ENCODE measurements at places on chromosomes 7 and 10. TPM values are rescaled to one million over a fixed set of nuclear protein-coding genes. Genes with fewer than 3 reads are reported as not detected.
A peak's percentile ranks its signal among the peaks of the same experiment; 100 is the strongest.

- H3K27me3 ChIP-seq: no peaks in the 10 kb centered on the region
- peak overlapping the region; percentile 70 for H3K27ac ChIP-seq
- peaks cover 3% of the 10 kb centered on the region for H3K36me3 ChIP-seq
- peaks cover 47% of the 10 kb centered on the region for H3K4me1 ChIP-seq
Measured at GRCh38 chr7:924541-925231, 29.8 kb downstream of the ADAP1 start.

DNA sequence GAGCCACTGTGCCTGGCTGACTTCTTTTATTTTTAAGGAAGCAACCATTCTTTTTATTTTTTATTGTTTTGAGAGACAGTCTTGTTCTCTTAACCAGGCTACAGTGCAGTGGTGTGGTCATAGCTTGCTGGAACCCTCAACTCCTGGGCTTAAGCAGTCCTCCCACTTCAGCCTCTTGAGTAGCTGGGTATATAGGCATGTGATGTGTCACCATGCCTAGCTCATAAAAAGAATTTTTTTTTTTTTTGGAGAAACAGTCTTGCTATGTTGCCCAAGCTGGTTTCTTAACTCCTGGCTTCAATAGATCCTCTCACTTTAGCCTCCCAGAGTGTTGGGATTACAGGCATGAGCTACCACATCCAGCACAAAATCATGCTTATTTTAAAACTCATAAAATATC lies 5.8 kb downstream of the MCU start:
- no peaks in the 10 kb centered on the region for H3K36me3 ChIP-seq
- DNase-seq: no peak
- no peaks in the 10 kb centered on the region for H3K27me3 ChIP-seq
- peaks cover 25% of the 10 kb centered on the region for H3K4me1 ChIP-seq
- H3K27ac ChIP-seq: no peak overlapping the region

- peaks cover 44% of the 10 kb centered on the region for H3K27me3 ChIP-seq
- H3K36me3 ChIP-seq: no peaks in the 10 kb centered on the region
- peaks cover 9% of the 10 kb centered on the region for H3K4me1 ChIP-seq
Measured at GRCh38 chr10:75395066-75395931, 6.3 kb downstream of the ZNF503 start.

NKX6-2 gene
- total RNA-seq: not detected

- no peak for DNase-seq
- H3K27me3 ChIP-seq: no peaks in the 10 kb centered on the region
- H3K36me3 ChIP-seq: no peaks in the 10 kb centered on the region
- no peak overlapping the region for H3K4me3 ChIP-seq
Measured at GRCh38 chr10:121057269-121057668, 206.1 kb downstream of the WDR11 start.

DNA sequence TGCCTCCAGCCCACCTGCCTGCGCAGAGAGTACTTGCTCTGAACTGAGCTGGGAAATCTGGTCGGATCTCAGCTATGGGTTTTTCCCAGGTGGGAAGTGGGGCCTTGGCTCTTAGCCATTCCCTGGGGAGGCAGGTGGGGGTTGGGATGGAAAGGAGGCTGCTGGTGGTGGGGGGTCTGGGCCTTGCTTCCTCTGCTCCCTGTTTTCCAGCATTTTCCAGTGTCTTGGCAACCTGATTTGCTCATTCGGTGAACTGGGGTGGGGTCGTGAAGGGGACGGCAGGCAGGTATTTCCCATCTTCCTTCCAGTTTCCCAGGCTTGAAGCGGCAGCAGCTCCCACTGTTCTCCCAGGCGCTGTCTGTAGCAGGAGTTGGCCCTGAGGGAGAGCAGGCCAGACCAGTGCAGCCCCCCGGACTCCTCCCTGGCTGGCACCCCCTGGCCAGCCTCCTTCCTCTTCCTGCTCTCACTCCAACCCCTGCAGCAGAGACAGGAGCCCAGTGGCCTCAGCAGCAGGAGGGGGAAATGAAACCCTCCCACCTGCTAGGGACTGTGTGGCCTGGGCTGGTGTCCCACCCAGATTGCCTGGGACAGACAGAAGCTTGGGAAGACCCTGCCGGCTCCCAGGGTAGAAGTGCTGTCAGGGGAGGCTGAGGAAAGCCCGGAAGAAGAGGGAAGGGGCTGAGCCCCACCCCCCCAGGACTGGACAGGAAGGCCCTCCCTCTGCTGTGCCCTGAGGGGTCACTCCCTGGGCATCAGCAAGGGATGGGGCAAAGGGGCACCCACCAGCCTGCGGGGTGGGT lies 6.6 kb downstream of the TRIM8 start:
- no peaks in the 10 kb centered on the region for H3K27me3 ChIP-seq
- H3K27ac ChIP-seq: peak overlapping the region; percentile 94
- peak overlapping the region; percentile 41 for H3K4me3 ChIP-seq
- H3K36me3 ChIP-seq: peaks cover 31% of the 10 kb centered on the region
- peaks cover 73% of the 10 kb centered on the region for H3K4me1 ChIP-seq

GRCh38 chr7:128136215-128136597 lies 104.9 kb upstream of the LEP start:
- peaks cover 12% of the 10 kb centered on the region for H3K4me1 ChIP-seq
- peaks cover 31% of the 10 kb centered on the region for H3K27me3 ChIP-seq
- H3K36me3 ChIP-seq: no peaks in the 10 kb centered on the region
- no peak for DNase-seq

DNA sequence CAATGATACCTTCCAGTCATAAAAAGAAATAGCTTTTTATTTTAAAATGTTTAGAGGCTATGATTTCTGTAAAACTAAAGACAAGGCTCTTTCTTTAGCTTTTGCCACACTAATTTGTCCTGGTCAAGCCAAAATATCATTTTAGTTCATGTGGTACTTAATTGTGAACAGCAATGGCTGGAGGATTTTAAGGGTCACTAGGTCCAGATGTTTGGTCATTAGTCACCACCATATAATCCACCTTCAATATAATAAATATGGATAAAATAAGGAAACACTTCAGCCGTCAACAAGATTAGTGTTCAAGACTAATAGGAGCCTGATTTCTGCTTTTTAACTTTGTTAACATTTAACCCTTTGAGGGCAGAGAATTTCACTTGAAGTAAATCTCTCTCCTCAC lies 50.0 kb upstream of the HGF start:
- no peaks in the 10 kb centered on the region for H3K36me3 ChIP-seq
- DNase-seq: no peak
- H3K27me3 ChIP-seq: no peaks in the 10 kb centered on the region
- no peak overlapping the region for H3K27ac ChIP-seq

- no peaks in the 10 kb centered on the region for H3K36me3 ChIP-seq
- DNase-seq: no peak
- no peak overlapping the region for H3K27ac ChIP-seq
- H3K27me3 ChIP-seq: no peaks in the 10 kb centered on the region
- no peak overlapping the region for H3K4me3 ChIP-seq
Measured at GRCh38 chr7:15752377-15752776, 65.9 kb upstream of the MEOX2 start.

DNA sequence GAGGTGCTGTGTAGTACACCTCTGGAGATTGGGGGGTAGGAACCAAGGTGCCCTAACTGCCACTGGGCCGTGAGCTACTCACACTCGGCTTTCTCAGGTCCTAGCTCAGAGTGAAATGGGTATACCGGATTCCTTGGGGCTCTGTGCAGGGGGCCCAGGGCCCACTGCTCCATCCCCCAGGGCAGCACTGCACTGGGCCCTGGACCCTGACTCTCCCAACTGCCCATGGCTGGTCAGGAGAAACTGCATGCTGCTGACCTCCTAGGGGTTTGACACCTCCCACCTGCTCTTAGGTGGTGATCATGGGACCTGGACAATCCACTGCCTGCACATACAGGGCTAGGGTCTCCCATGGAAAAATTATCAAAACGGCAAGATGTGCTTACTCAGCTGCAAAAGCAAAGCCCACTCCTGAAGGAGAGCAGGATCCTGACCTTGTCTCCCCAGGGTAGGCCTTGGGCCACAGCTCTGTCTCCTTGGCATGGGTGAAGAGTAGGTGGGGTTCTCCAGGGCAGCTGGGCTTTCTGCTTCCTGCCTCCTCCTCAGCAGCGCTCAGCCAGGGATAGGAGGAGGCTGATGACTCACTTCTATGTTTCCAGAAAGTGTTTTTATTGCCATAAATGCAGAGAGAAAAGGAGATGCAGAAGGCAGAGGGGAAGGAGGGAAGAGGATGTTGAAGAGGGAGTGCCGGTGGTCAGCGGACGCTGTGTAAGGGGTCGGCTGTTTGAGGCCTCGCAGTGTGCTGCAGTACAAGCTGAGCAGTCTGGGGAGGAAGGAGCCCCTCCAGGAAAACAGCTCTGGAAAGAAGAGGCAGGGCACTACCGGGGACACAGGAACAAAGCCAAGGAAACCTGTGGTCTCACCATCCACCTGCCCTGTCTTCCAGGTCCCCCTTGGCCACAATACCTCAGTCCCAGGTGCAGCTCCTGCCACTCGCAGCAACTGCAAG lies 107.8 kb downstream of the ARHGAP22 start:
- no peak for DNase-seq
- H3K4me3 ChIP-seq: no peak overlapping the region
- H3K4me1 ChIP-seq: peaks cover 13% of the 10 kb centered on the region
- no peaks in the 10 kb centered on the region for H3K36me3 ChIP-seq

DNA sequence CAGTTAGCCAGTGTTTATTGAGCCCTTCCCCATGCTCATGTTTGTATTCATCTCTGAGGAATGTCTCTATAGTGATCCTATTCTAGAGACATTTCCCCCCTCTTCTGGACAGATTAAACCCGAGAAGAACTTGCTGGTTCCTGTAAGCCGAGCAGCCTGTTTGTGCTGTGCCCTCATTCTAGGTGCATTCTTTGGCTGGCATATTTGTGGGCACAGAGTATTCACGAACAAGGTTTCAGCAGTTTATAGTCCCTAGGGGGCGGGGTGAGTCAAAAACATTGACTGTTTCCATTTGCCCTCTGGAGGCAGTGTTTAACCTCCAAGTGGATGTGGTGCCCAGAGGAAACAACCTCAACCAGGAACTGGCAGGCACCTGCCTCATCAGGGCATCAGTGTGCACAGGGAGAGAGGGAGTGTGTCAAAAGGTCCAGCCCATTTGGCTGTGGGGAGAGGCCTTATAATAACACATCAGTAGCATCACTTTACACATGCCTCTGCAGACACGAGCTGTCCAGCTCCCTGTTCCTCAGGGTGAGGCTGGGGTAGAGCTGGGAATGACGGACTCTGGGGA lies 273.3 kb upstream of the LRGUK start:
- H3K4me1 ChIP-seq: no peaks in the 10 kb centered on the region
- peak; percentile 19 for DNase-seq
- H3K27me3 ChIP-seq: no peaks in the 10 kb centered on the region
- no peaks in the 10 kb centered on the region for H3K36me3 ChIP-seq
- no peak overlapping the region for H3K27ac ChIP-seq

LRIT1 gene
- not detected for total RNA-seq

- no peak overlapping the region for H3K4me3 ChIP-seq
- no peak for DNase-seq
- no peaks in the 10 kb centered on the region for H3K36me3 ChIP-seq
- no peak overlapping the region for H3K27ac ChIP-seq
Measured at GRCh38 chr7:18458830-18459229, 36.7 kb upstream of the HDAC9 start.

GRCh38 chr7:148973256-148973655 lies 55.0 kb downstream of the PDIA4 start:
- no peak overlapping the region for H3K4me3 ChIP-seq
- H3K4me1 ChIP-seq: no peaks in the 10 kb centered on the region
- no peaks in the 10 kb centered on the region for H3K36me3 ChIP-seq
- no peak overlapping the region for H3K27ac ChIP-seq

DNA sequence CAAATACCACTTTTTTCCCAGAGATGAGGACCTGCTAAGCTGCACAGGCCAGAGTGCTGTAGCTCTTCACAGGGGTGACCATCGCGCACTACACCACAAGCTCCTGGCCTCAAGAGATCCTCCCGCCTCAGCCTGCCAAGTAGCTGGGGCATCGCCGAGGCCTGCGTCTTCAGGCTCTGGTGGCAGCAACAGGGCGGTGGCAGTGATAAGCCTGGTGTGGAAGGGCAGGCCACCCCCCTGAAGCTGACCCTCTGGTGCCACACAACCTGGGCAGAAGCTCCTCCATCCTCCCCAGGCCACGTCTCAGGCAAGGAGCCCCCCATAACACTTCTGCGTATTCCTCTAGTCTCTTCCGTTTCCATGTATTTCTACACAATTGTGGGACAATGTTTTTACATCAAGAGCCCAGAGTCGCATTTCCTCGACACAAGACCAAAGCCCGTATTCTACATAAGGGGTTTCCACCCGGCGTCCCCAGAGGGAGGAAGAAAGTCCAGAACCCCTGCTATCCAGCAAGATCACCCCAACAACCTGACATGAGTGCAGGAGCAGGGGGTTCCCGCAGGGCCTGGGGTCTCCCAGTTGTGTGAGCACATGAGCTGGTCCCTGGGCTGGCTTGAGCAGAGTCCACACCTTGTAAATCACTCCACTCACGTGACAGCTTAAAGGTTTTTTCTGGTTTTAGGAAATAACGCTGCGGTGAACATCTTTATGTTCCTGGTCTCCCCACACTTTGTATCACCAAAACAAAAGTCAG lies 37.6 kb upstream of the NCAPG2 start:
- peaks cover 2% of the 10 kb centered on the region for H3K4me1 ChIP-seq
- peaks cover 41% of the 10 kb centered on the region for H3K36me3 ChIP-seq
- H3K27ac ChIP-seq: no peak overlapping the region
- no peak overlapping the region for H3K4me3 ChIP-seq

GRM3 gene
- not detected for total RNA-seq

SP4 gene
- total RNA-seq: 19.0 TPM

ZNF248 gene
- total RNA-seq: 6.1 TPM

DNA sequence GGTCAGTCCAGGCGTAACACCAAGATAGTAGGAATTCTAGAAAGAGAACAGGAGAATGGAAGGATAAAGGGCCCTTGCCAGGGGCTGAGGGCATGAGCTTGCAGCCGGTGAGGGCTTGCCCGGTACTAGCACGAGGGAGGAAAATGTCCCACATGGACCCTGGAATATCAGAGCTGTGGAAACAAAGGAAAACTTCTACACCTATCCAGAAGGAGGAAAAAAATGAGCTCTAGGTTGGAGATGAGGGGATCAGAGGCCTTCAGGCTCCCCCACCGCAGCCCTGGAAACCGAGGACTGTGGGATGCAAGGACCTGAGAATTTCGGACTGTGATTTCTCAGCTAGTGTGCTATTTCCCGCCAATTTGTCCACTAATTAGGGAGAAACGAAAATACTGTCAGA lies 22.1 kb downstream of the RAMP3 start:
- H3K27ac ChIP-seq: no peak overlapping the region
- DNase-seq: no peak
- peaks cover 6% of the 10 kb centered on the region for H3K27me3 ChIP-seq
- H3K36me3 ChIP-seq: no peaks in the 10 kb centered on the region
- no peaks in the 10 kb centered on the region for H3K4me1 ChIP-seq
- no peak overlapping the region for H3K4me3 ChIP-seq

GRCh38 chr10:61751599-61751998 lies 88.9 kb downstream of the CABCOCO1 start:
- H3K4me3 ChIP-seq: no peak overlapping the region
- no peaks in the 10 kb centered on the region for H3K27me3 ChIP-seq

GRCh38 chr10:61097026-61097425 lies 153.0 kb upstream of the RHOBTB1 start:
- no peak overlapping the region for H3K27ac ChIP-seq
- DNase-seq: no peak
- peaks cover 5% of the 10 kb centered on the region for H3K27me3 ChIP-seq
- no peak overlapping the region for H3K4me3 ChIP-seq
- H3K4me1 ChIP-seq: no peaks in the 10 kb centered on the region

GRCh38 chr10:21733710-21734109 lies 199.7 kb downstream of the MLLT10 start:
- no peaks in the 10 kb centered on the region for H3K27me3 ChIP-seq
- H3K27ac ChIP-seq: no peak overlapping the region
- peaks cover 23% of the 10 kb centered on the region for H3K4me1 ChIP-seq
- H3K4me3 ChIP-seq: no peak overlapping the region

AKR1D1 gene
- total RNA-seq: not detected

NPTX2 gene
- not detected for total RNA-seq

All from activated CD4-positive, alpha-beta memory T cell treated with anti-CD3 and anti-CD28 coated beads for 36 hours (primary cell).